Stimulated activated CD4-positive, alpha-beta T cell treated with anti-CD3 and anti-CD28 coated beads, TNF-alpha, amount 100 ng/mL, for 48 hours (primary cell): ENCODE measurements at places on chromosomes 1 and 21.

DNA sequence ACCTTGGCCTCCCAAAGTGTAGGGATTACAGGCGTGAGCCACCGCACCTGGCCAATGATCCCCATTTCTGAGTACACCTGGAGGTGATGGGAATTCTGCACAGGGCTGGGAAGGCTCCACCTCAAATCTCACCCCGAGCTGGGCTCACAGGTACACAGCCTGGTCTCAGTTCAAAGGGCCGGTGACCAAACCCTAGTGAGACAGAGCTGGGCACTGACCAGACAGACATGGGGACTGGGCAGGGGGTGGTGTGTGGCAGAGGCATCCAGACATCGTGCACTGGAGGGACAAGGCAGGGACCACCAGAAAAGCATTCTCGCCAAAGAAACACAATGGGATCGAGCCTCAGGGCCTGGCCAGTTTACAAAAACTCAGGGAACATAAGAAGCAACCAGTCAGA, 17.2 kb downstream of the LSS start:
- no peak for DNase-seq

- DNase-seq: no peak
Observed at GRCh38 chr1:116762781-116763115, 8.5 kb downstream of the CD2 start.

DNA sequence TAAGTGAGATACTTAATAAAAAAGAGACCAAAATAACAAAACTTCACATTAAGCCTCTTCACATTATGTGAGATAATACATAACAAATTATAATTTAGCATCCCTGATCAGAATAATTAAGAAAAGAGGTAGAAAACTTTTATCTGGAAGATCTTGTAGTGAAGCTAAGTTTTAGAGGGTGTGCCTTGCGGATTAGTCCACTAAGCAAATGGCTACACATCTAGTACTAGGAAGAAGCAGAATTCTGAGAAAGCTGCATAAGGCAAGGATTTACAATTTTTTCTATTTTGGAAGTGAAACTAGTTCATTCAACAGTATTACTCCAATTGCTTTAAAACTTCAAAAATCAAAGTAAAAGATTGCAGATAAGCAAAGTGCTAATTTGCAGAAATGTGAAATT, 3.5 kb downstream of the YOD1 start:
- DNase-seq: no peak

DNA sequence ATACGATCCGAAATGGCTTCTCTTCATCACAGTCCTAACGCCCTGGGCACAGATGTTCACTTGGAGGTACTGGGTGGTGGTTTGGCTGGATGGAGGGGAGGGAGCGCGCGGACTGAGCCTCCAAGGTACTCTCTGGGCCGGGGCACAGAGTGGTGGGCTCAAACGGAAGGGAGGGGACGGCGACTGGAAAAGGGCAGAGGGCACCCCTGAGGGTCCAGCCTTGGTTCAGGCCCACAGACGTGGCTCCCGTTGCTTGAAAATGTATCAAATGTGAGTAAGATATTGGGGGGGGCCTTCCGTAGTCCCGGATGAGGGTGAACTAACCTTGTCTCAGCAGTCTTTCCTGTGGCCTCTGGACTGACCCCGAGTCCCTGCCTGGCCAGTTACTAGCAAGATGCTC, 463 bp downstream of the IL12RB2 start:
- no peak for DNase-seq
